ENCODE measurements at places on chromosomes 2 and 18.

DNA sequence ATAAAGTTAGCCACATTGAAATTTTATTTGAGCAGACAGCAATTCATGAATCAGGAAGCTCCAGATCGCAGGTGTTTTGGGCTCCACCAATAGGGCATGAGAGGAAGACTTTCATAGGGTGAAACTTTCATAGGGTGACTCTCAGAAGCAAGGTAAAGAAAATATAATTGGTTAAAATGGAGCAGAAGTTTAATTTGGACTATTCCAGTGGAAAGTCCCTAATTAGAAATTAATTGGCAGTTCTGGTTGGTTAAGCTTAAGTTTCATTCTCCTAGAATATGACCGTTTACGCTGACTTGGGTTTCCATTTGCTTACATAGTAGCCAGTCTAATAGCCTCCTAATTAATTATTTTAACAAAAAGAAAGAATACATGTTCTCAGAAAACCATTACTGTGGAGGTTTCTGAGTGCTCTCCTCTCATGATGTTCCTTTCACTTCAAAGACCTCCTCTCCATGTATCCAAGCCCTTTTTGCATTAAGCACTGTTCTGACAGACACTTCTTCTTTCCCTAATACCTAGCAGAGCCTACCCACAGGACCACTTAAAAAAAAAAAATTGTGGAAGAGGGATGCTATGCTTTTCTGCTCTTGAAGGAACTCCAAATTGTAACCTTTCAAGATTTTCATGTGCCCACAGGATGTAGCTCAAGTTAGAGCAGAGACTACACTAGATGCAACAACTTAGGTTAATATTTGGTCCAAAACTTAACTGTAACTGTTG, 99.1 kb downstream of the MREG start:
- no peak for DNase-seq

DNA sequence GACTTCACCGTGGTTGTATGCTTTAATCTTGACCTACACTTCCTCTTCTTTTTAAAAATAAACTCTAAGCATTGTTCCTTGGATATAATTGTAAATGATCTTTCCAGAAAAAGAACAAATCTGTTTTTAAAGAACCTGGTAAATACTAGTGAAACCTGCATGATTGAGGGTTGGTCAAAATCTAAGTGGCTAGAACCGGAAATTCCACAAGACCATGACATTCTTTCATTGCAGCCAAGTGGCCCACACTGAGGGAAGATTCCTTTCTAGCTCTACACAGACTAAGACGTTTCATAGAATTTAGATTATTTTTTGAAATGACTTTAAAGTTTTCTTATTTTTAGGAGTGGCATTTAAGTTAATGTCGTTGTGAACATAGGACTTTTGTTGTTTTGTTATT, 356.7 kb downstream of the NYAP2 start:
- DNase-seq, result no peak

GRCh38 chr2:30178618-30179434, 32.0 kb downstream of the YPEL5 start:
- DNase-seq, result no peak

GRCh38 chr2:101255501-101255900, 2.8 kb downstream of the CNOT11 start:
- DNase-seq, result no peak

DNA sequence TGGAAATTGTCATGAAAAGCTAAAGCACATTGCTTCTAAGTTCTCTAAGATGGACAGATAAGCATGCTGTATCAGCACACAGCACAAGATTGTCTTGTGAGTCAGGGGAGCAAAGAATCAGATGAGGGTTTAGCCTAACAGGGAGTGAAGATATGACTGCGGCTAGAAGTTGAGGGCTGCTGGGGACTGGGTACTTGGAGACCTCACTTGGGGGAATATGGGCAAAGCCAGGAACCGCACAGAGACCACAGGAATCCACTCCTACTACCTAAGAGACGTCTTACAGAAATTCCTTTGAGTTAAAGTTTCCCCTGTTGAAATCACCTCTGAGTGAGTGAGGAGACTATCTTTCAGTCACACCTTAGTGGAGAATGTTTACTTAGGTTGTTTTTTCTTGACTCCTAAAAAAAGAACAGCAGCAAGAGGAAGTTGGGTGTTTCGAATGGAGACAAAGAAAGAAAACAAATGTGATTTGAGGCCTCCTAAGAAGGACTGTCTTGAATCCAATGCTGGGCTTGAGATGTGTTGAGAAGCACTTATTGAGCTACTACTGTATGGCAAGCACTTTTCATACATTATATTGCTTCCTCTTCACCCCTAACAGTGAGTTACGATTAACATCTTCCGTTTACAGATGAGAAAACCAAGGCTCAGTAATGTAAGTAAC, 100.7 kb downstream of the ANKRD44 start:
- peak; percentile 87 for DNase-seq

- no peak for DNase-seq
Measured at GRCh38 chr2:188293601-188294351, 2.1 kb downstream of the GULP1 start.

- no peak for DNase-seq
Measured at GRCh38 chr18:40769786-40770185, 1185.2 kb upstream of the PIK3C3 start.

All from activated CD4-positive, alpha-beta T cell treated with anti-CD3 and anti-CD28 coated beads, Interleukin-2, amount 10 ng/mL, durations not matched to agents 24 days and 14 days (primary cell).